SW 1271 (cell line): ENCODE measurements at places on chromosomes 7 and 10.

DNA sequence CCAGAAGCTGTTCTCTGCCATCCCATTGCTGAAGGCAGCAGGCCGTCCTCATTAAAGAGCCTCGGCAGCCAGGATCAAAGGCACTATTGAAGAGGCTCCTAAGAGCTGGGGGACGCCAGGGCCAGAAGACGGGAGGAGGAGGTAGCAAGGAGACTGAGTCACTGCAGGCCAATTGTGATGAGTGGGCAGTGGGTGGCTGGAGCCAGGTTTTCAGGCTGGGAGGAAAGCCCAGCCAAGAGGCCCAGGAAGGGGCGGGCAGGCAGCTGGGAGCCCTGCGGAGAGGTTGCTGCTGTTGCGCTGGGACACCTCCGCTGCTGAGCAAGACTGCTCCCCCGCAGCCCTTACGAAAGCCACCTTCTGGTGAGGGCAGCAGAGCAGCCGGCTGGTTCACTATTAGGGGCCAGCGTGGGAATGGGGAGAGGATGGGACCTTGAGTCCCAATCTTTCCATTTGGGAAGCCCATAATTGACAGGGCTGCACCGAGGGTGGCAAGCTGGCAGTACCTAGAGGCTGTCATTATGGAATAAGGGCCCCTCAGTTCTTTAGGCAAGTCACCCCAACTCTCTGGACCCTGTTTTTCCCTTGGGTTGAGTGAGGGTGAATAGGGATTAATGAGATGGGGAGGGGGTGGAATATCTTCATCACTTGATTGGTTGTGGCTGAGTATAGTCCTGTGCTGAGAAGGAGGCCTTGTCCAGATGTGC lies 48.4 kb downstream of the UNC5B start:
- no peak for DNase-seq

DNA sequence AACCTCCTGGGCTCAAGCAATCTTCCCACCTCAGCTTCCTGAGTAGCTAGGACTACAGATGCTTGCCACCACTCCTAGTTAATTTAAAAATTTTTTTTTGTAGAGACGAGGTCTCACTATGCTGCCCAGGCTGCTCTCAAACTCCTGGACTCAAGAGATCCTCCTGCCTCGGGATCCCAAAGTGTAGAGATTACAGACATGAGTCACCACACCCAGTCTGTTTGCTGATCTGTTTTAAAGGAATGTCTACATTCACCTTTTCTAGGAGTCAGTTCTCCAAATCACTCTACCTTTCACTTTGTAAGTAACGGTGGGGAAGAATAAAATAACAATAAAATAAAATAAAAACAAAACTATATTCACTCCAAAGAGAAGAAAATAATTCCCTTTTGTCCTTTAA lies 86.6 kb upstream of the AGBL3 start:
- no peak for DNase-seq

- no peak for DNase-seq
These were observed 234.6 kb upstream of the CXCL12 start for GRCh38 chr10:44619521-44619920.

DNA sequence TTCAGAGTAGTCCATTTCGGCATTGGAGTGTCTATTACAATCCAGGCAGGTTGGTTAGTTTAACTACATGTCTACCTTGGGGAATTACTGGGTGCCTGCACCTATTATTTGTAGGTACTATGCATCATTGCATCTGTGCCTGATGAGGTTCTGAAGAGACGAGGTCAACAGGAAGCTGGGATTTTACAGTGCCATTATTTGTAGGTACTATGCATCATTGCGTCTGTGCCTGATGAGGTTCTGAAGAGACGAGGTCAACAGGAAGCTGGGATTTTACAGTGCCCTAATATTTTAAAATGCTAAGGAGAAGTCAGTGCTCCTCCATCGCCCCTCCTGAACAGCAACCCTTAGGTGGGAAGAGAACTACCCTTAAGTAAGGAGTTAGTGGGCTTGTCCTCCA lies 41.7 kb downstream of the NPY start:
- no peak for DNase-seq

DNA sequence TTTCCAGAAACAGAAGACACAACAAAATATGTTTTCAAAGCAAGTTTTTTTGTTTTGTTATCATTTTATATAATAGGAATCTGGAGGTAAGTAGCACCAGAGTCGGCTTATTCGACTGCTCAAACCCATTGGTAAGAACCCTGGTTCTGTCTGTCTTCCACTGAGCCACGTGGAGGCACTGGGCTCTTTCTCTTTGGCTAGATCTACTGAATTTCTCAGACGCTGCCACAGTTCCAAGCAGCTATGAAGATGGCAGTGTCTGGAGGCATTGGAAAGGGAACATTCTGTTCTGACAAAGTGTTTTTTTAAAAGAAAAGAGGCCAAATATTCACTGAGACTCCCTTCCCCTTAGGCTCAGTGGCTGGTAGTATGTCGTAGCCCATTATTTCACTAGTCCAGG lies 338.8 kb downstream of the NRG3 start:
- no peak for DNase-seq

DNA sequence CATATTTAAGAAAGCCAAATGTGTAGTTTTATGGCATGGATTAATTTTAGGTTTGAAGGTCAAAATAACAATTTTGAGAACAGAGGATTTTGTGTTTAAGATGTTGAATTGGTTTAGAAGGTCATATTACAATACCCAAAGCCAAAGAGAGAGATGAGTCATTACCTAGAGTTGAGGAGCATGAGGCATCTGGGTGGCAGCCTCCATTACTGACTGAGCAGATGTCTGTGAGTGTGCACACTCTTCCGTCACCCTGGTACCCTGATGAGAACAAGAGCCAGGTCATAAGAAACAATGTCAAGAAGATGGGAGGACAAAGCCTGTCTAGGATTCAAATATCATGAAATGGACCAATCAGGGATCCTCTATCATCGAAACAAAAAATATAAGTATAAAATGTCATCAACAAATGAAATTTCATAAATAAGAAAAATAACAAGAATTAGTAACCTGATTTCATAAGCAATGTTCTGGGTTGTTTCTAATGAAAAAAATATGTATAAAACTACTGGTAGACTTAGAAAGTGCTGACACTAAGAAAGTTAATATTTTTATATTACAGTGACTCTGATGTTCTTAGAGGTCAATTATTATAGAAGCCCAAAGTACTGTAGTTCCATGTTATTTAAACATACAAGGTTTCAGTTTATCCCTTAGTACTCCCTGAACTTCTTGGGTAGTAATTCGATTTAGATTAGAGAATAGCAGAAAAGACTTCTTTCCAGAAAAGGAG lies 20.0 kb downstream of the CUBN start:
- no peak for DNase-seq

- DNase-seq: no peak
These were observed 130.9 kb upstream of the PRR15 start for GRCh38 chr7:29432721-29433120.

DNA sequence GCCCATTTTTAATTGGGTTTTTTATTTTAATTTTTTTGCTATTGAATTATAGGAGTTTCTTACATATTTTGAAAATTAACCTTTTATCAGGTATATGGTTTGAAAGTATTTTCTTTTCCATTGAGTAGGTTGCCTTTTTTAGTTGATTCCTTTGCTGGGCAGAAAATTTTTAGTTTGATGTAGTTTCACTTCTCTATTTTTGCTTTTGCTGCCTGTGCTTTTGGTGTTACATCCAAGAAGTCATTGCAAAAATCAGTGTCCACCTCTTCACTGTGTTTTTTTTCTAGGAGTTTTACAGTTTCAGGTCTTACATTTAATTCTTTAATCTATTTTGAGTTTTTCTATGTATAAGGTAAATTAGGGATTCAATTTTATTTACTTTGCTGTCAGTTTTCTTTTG lies 129.8 kb upstream of the FERD3L start:
- DNase-seq: no peak

- DNase-seq: no peak
These were observed 21.0 kb upstream of the EIF5AL1 start for GRCh38 chr10:79491143-79491835.

- peak; percentile 90 for DNase-seq
These were observed 25.3 kb downstream of the EPHB4 start for GRCh38 chr7:100801833-100802568.

DNA sequence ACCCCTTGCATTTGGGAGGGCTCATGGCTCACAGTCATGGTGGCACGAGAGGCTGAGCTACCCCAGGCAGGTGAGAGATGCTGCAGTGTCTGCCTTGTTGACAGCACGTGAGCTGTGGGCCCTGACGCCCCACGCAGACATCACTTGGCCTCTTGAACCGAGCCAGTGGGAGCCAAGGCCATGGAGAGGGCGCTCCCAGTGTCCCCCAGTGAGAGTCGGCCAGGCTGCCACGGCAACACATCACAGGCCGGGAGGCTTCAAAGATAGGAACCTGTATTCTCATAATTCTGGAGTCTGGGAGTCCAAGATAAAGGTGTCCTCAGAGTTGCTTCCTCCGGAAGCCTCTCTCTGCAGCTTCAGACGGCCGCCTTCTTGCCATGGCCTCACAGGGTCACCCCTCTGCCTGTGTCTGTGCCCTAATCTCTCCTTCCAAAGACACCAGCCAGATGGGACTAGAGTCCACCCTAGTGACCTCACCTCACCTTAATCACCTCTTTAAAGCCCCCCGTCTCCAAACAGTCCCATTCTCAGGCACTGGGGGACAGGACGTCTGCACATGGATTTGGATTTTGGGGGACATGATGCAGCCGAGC lies 119.6 kb downstream of the KLF6 start:
- DNase-seq: no peak

DNA sequence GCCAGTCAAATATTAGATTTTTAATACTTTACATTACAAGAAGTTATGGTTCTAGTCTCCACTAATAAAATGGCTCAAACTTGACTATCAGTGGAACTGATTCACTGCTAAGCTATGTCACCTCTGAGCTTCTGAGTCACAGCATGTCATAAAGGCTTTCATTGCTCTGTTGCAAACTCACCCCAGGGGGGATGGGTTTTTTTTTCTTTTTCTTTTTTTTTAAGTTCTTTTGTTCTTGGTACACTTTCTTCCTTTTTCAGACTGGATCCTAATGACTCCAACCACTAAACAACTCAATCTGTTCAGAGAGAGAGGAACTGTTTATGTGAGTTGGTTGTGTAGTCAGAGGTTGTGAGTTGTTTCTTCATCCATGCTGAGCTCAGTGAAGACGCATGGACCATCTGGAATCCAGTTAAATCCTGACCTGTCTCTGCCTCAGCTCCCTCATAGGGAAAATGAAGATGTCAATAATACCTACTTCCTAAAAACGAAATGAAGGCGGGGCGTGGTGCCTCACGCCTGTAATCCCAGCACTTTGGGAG lies 11.0 kb downstream of the MYOF start:
- DNase-seq: peak; percentile 72

DNA sequence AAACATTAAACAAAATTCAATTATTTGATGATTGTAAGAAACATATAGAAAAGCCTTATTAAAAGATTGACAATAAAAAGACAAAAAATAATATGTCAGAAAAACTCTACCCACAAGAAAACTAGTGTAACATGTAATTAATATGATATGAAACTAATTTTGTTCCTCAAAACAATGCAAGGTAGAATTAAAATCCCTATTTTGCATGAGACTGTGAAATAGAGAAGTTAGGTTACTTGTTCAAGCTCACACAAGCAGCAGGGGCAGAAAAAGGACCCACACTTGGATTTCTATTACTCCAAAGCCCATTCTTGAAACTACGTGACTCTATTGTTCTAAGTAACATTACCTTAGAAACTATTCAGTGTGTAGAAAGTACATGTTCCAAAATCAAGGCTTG lies 96.4 kb downstream of the KCNMA1 start:
- no peak for DNase-seq

DNA sequence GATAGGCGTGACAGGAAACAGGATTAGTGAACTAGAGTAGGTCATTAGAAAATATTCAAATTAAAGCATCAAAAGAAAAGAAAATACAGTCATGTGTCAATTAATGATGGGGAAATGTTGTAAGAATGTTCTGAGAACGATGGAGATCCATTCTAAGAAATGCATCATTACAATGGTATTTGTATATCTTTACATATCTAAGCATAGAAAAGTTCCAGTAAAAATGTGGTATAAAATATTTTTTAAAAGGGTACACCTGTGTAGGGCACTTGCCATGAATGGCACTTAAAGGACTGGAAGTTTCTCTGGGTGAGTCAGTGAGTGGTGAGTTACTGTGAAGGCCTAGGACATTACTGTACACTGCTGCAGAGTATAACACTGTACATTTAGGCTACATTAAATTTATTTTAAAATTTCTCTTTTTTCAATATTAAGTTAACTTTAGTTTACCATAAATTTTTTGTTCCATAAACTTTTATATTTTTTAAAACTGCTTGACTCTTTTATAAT lies 282.5 kb downstream of the BMPER start:
- no peak for DNase-seq

GRCh38 chr10:10826125-10826524 lies 191.5 kb upstream of the CELF2 start:
- no peak for DNase-seq

GRCh38 chr10:113028456-113029440 lies 78.7 kb downstream of the TCF7L2 start:
- no peak for DNase-seq

- DNase-seq: no peak
These were observed 3.4 kb downstream of the IGFBP3 start for GRCh38 chr7:45917658-45918057.

GRCh38 chr10:10854725-10855124 lies 162.9 kb upstream of the CELF2 start:
- DNase-seq: no peak

- DNase-seq: no peak
These were observed 127.2 kb downstream of the NPY start for GRCh38 chr7:24411226-24411625.

DNA sequence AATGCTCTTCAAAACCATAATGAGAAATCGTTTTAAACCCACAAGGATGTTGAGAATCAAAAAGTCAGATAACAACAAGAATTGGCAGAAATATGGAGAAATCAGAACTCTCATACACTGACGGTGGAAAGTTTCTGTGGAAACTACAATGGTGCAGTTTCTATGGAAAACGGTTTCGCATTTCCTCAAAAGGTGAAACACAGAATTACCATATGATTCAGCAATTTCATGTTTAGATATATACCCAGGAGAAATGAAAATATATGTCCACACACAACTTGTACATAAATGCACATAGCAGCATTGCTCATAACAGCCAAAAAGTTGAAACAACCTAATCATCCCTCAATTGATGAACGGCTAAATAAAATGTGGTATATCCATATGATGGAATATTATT lies 218.2 kb downstream of the ARL4A start:
- DNase-seq: no peak
